ENCODE measurements at places on chromosomes 2 and 18. TPM values are rescaled to one million over a fixed set of nuclear protein-coding genes. Genes with fewer than 3 reads are reported as not detected.

The ZAP70 gene
- polyA plus RNA-seq = 35.2 TPM

The NLRC4 gene
- 7.3 TPM for polyA plus RNA-seq

The SDC1 gene
- 0.85 TPM for polyA plus RNA-seq

GRCh38 chr18:57909620-57910019 lies 106.5 kb upstream of the ATP8B1 start:
- no peak for DNase-seq

GRCh38 chr2:168138901-168139300 lies 108.5 kb downstream of the STK39 start:
- no peak for DNase-seq

DNA sequence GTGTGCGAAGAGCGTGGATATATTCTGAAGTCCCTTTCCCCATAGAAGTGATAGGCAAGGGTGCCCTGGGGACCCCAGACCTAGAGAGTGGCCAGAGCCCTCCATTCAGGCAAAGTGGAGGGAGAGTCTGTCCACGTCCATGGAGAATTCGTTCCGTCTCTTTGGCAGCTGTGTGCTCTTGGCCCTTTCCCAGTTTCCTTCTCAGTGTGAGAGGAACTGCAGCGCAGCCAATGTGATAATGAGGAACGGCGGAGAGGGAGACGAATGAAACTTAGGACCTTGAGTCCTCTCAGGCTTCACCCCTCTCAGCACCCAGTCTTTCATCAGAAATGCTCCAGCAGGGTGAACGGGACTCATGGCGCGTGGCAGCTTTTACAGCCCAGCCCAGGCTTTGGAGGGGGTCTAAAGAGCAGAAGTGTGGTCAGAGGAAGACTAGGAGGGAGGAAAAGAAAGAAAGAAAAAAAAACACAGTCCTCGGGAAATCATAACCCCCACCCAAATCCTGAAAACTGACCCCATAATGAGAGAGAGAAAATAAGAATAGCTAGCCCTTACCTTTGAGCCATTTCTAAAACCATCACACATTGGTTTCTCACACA lies 95.0 kb upstream of the RIOK3 start:
- DNase-seq = no peak

- no peak for DNase-seq
Observed at GRCh38 chr2:222057347-222058073, 241.3 kb downstream of the PAX3 start.

- peak; percentile 86 for DNase-seq
Observed at GRCh38 chr2:160492401-160493226, 993 bp downstream of the RBMS1 start.

All from spleen (tissue), 13 donors.